ENCODE measurements at places on chromosomes 16 and 17. TPM values are rescaled to one million over a fixed set of nuclear protein-coding genes. Genes with fewer than 3 reads are reported as not detected.

- H3K4me1 ChIP-seq: no peaks in the 10 kb centered on the region
- no peaks in the 10 kb centered on the region for H3K27me3 ChIP-seq
- H3K27ac ChIP-seq: no peak overlapping the region
- no peak overlapping the region for H3K4me3 ChIP-seq
- no peak for DNase-seq
Measured at GRCh38 chr16:27430512-27430911, 28.5 kb downstream of the IL21R start.

GRCh38 chr17:77651988-77652387 is 306.5 kb upstream of the TNRC6C start:
- no peaks in the 10 kb centered on the region for H3K27me3 ChIP-seq
- no peak for DNase-seq
- H3K27ac ChIP-seq: no peak overlapping the region
- H3K4me3 ChIP-seq: no peak overlapping the region

CPNE7 gene
- 18.4 TPM for total RNA-seq

DNA sequence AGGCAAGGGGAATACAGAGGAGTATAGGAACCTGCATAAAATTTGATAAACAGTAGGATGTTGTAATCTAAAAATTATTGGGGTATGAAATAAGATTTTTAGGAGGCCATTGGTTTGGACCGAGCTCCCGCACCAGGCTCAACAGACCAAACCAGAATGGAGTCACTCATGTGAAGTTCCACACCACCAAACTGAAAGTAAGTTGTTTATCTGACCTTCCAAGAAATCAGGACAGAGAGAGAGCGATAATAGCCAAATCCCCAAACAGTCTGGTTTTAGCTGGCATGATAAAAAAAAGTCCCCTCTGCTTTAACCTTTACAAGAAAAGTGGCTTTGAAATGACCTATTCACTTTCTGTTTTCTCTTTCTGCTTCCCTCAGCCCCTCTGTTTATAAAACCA is 45.7 kb upstream of the SIAH1 start:
- no peak overlapping the region for H3K27ac ChIP-seq
- peaks cover 10% of the 10 kb centered on the region for H3K4me1 ChIP-seq
- no peak for DNase-seq
- no peaks in the 10 kb centered on the region for H3K27me3 ChIP-seq
- H3K4me3 ChIP-seq: no peak overlapping the region

- no peak overlapping the region for H3K27ac ChIP-seq
- no peak for DNase-seq
- H3K36me3 ChIP-seq: no peaks in the 10 kb centered on the region
Measured at GRCh38 chr17:64337676-64338075, 53.0 kb downstream of the PECAM1 start.

DNA sequence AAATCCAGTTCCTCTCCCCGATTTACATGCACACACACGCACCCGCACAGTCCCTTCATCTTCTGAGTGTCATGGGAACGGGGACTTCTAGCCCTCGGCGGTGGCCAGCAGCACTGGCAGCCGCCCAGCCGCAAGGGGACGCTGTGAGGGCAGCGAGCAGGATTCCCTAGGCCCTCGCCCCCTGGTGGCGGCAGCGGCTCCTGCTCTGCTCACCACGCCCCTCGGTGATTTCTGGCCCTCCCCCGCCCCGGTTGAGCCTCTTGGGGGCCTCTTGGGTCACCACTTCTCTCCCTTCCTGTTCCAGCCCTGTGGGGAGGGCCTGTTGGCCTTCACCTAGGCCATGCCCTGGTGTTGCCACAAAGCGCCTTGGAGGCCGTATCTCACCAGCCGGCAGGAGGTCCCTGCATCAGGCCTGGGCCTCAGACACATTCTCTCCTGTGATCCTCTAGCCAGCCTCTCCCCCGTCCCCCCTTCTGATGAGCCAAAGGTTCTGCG is 75.2 kb upstream of the KSR1 start:
- peak; percentile 95 for DNase-seq
- H3K4me1 ChIP-seq: 0 out of 2 replicates have a peak, but pooled peaks cover 4% of the 10 kb centered on the region
- H3K27me3 ChIP-seq: no peaks in the 10 kb centered on the region
- no peaks in the 10 kb centered on the region for H3K36me3 ChIP-seq
- H3K27ac ChIP-seq: no peak overlapping the region
- H3K4me3 ChIP-seq: no peak overlapping the region

GRCh38 chr16:68389006-68389405 is 59.3 kb downstream of the SMPD3 start:
- H3K36me3 ChIP-seq: no peaks in the 10 kb centered on the region
- H3K4me1 ChIP-seq: peaks cover 43% of the 10 kb centered on the region
- no peak for DNase-seq
- no peak overlapping the region for H3K4me3 ChIP-seq
- H3K27me3 ChIP-seq: no peaks in the 10 kb centered on the region

DNA sequence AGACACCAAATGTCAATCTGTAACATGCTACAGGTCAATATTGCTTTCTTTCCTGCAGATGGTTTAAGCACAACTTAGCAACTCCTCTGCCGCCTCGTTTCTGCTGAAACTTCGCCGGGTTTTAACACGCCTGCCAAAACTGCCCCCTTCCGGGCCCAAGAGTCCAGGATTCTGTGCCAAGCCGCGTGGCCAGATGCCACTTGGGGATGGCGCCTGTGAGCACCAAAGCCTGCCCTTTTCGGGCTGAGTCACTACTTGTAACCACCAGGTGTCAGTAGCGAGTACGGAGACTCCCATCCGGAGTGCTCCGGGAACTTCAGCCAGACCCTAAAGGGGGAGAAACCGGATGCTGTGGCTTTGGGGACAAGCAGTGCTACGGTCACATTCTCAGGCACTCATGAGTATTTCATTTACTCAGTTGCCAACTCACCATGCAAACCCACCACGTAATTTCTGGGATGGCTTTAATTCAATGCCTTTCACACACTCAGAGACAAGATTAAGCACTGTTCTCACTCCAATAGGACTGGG is 7.8 kb downstream of the PMP22 start:
- H3K36me3 ChIP-seq: no peaks in the 10 kb centered on the region
- H3K27ac ChIP-seq: no peak overlapping the region
- DNase-seq: peak; percentile 87
- H3K4me3 ChIP-seq: 0 out of 2 replicates have a peak overlapping the region, but pooled peaks have one; percentile 5

- no peak overlapping the region for H3K4me3 ChIP-seq
- H3K27me3 ChIP-seq: no peaks in the 10 kb centered on the region
- no peak for DNase-seq
- H3K27ac ChIP-seq: no peak overlapping the region
- H3K4me1 ChIP-seq: no peaks in the 10 kb centered on the region
Measured at GRCh38 chr17:76830987-76831715, 37.1 kb upstream of the MGAT5B start.

KRTAP1-1 gene
- not detected for total RNA-seq

GRCh38 chr17:13843862-13844635 is 225.3 kb upstream of the COX10 start:
- no peak for DNase-seq
- no peak overlapping the region for H3K27ac ChIP-seq
- H3K27me3 ChIP-seq: no peaks in the 10 kb centered on the region
- no peak overlapping the region for H3K4me3 ChIP-seq
- no peaks in the 10 kb centered on the region for H3K36me3 ChIP-seq
- no peaks in the 10 kb centered on the region for H3K4me1 ChIP-seq

GRCh38 chr17:83180996-83181481 is 101.6 kb downstream of the METRNL start:
- H3K27ac ChIP-seq: no peak overlapping the region
- H3K27me3 ChIP-seq: no peaks in the 10 kb centered on the region
- no peak overlapping the region for H3K4me3 ChIP-seq

CTRB1 gene
- not detected for total RNA-seq

CPHXL gene
- total RNA-seq: not detected

DNA sequence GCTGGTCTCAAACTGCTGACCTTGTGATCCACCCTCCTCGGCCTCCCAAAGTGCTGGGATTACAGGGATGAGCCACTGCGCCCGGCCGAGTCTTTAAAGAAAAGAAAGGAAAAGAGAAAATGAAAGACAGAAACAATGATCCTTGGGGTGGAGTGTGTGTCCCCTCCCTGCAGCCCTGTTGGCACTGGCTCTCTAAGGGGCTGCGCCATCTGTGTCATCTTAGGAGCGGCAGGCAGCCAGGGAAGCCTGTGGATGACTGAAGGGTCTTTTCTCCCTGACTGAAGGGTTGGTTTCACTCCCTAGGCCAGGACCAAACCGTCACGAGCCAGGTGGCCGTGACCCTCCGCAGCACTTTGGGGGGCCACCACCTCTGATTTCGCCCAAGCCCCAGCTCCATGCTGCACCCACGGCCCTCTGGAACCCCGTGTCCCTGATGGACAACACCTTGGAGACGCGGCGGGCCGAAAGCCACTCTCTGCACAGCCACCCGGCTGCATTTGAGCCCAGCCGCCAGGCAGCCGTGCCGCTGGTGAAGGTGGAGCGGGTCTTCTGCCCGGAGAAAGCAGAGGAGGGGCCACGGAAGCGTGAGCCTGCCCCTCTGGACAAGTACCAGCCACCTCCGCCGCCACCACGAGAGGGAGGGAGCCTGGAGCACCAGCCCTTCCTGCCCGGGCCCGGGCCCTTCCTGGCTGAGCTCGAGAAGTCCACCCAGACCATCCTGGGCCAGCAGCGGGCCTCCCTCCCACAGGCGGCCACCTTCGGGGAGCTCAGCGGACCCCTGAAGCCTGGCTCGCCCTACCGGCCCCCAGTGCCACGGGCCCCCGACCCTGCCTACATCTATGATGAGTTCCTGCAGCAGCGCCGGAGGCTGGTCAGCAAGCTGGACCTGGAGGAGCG is 27.7 kb downstream of the GINS2 start:
- peaks cover 26% of the 10 kb centered on the region for H3K36me3 ChIP-seq
- H3K4me3 ChIP-seq: no peak overlapping the region
- H3K27me3 ChIP-seq: no peaks in the 10 kb centered on the region
- peak overlapping the region; percentile 74 for H3K27ac ChIP-seq

CDH5 gene
- total RNA-seq: not detected

DNA sequence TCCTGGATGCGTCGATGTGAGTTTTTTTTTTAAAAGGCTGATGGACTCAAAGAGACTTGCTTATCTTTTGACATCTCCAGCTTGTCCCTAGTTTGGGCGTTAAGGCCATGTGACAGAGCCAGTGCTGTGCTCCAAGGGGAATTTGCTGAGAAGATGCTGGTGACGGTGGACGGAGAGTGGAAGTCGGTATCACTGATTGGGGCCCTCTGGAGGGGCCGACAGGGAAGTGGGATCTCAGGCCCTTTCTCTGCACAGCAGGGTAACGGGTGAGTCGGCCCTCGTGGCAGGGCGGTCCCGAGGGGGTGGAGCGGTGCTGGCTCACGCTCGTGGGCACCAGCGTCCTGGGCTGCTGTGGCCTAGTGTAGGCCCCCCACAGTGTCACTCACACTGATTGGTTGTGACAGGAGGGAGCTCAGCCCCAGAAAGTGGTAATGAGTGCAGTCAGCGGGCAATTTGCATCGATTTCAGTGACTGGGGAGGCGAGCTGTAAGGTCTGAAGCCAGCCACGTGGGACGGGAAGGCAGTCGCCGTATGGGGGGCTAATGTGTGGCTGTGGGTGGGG is 91.3 kb downstream of the TBC1D16 start:
- H3K4me3 ChIP-seq: no peak overlapping the region
- H3K4me1 ChIP-seq: peaks cover 12% of the 10 kb centered on the region
- H3K27ac ChIP-seq: no peak overlapping the region

RUNDC3A gene
- total RNA-seq: 4.0 TPM

JPH3 gene
- total RNA-seq: 38.3 TPM

DNA sequence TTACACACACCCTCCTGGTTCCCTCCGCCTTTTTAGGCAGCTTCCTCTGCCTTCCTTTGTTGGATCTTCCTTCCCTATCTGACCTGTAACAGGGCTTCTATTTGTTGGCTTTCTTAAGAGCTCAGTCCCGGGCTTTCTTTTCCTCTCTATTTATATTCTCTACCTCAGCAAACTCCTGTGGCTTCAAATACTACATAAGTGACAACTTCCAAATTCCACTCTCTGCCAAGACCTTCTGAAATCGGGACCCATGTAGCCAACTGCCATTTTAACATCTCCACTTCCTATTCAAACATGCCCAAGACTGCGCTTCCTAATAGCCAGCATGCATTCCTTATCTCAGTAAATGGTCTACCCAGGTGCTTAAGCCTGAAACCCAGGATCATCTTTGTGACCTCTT is 128.1 kb downstream of the MRTFB start:
- no peak overlapping the region for H3K4me3 ChIP-seq
- no peak for DNase-seq
- H3K4me1 ChIP-seq: peaks cover 4% of the 10 kb centered on the region

C16orf86 gene
- 0.87 TPM for total RNA-seq

- peaks cover 2% of the 10 kb centered on the region for H3K4me1 ChIP-seq
- no peaks in the 10 kb centered on the region for H3K27me3 ChIP-seq
Measured at GRCh38 chr17:78412403-78412802, 34.0 kb downstream of the PGS1 start.

DNA sequence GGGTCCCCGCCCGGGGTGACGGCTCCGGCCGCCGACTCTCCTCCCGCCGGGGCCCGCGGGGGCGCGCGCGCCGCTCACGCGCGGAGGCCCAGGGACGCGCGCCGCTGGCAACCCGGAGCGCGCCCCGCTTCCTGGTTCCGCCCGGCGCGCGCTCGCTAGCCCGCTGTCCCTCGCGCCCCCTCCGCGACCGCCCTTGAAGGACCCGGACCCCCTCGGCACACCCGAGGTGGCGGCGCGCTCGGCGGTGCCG is at the start of gene STAT5B:
STAT5B (minus strand) TSS at position 33 of the 250 bp plus-strand sequence. CDS start 44,264 bp downstream, outside the sequence.
- peak; percentile 85 for DNase-seq
- peak within 1 kb of the TSS; percentile 87 for H3K4me3 ChIP-seq
- peaks cover 46% of the 10 kb centered on the region for H3K4me1 ChIP-seq
- peaks cover 11% of the 10 kb centered on the region for H3K27me3 ChIP-seq

DNA sequence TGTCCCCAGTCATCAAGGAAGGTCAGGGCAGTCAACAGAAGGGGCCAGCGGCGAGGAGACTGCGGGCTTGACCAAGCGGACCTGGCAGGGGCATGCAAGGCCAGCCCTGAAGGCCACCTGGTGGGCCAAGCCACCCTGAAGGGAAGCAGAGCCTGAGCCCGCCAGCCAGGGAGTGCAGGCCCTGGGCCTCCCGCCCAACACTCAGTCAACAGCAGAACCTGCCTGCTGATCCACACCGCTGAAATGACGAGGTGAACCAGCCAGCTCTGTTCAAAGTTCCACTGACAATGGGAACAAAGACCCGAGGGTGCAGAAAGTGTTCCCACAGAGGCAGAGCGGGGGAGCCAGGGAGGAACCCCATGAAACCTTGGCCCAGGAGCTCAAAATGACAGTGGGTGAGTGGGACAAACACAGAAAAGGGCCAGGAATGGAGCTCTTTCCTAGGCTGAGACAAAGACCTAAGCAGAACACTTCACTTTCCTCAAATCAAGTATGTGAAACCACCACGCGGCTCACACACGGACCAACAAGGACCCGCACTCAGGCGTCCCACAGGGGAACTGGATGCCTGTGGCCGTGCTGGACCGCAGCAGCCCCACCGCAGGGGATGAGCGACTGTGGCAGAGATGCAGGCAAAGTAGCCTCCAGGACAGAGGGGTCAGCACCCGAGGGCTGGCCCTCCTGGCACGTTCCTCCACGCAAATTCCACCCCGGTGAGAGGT is 12.0 kb downstream of the AXIN1 start:
- no peak overlapping the region for H3K4me3 ChIP-seq
- H3K36me3 ChIP-seq: no peaks in the 10 kb centered on the region

UNC45B gene
- total RNA-seq: 0.03 TPM

GRCh38 chr17:3879591-3880417 is 13.0 kb downstream of the CAMKK1 start:
- H3K4me1 ChIP-seq: no peaks in the 10 kb centered on the region
- no peak for DNase-seq
- 0 out of 2 replicates have a peak, but pooled peaks cover 3% of the 10 kb centered on the region for H3K36me3 ChIP-seq
- no peaks in the 10 kb centered on the region for H3K27me3 ChIP-seq
